NCI-H1930 (cell line): ENCODE measurements at places on chromosomes 16 and 17.

DNA sequence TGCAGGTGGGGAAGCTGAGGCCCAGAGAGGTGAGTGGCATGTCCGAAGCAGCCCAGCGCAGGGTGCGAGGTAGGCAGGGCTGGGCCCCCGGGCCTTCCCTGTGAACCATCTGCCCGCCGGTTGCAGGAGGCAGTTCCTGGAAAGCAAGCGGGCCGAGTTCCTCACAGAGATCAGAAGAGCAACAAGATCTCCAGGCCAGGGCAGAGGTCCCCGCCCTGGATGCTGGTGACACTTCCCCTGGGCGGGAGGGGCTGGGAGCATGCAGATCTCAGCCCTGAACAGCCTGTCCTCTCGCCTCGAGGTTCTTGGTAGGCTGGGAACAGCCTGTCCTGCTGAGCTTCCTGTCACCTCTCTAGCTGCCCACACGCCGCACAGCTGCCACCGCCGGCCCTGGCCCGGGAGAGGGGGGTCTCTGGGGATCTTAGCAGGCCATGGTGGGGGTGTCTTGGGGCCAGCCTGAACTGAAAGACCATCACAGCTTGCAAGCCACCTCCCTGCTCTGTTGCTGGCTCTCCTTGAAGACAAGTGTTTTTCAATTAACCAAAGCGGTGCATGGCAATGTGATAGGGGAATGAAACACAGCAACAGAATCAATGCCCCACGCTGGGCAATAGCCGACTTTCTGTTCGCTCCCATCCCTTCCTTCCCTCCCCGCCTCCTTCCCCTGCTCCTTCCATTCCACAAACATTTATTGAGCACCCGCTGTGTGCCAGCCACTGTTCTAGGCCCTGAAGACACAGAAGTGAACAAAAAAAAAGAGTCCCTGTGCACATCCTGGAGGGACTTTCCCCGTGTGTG, 31.7 kb downstream of the SOCS1 start:
- no peak for DNase-seq

DNA sequence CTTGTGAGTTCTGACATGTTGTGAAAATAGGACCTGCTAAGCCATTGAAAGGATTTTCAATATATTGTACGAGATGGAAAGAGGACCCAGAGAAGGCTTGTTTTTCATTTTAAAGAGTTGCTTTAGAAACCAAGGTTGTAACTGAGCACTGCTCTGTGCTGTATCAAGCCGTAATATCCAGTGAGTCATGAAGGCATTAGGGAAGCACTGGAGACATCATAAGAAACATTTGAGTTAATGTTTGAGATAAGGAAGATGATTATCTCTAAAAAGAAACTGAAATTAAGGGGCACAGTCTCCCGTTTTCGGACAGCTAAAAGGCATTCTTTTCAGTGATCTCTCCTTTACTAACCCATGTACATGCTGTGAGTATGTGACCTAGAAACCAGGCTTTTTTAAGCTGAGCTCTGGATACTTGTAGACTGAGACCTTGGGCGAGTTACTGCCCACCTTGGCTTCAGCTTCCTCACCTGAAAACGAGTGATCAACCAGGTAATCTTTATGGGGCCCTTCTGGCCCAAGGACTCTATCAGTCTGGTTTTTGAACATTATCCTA, 149.2 kb upstream of the TBX2 start:
- DNase-seq = no peak

DNA sequence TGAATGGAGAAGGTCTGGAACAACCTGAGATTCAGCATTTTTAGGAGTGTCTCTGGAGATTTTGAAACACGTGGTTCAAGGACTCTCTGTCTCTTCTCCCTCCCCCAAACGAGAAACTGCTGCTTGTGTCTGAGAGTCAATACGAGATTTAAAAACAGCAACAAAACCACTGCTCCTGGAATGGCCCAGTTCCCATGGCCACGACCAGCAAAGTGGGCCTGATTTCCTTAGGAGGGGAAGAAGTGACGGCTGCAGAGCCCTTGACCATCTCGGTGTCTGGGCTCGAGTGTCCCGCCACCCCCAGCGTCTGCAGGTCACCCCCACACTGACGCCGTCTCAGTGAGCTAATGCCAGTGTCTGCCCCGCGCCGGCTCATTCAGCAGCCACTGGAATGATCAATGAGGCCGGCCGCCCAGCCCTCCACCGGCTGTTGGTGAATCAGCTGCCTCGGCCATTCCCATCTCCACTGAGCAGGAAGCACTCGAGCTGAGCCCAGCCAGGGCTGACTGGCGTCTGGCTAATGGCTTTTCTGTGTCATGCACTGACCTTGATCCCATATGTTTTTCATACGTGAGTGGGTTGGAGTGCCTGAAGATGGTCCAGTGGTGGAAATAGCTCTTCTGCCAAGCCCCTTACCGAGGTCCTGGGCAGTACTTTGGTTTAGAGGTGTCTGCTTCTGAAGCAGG, 151.8 kb downstream of the PITPNC1 start:
- no peak for DNase-seq

DNA sequence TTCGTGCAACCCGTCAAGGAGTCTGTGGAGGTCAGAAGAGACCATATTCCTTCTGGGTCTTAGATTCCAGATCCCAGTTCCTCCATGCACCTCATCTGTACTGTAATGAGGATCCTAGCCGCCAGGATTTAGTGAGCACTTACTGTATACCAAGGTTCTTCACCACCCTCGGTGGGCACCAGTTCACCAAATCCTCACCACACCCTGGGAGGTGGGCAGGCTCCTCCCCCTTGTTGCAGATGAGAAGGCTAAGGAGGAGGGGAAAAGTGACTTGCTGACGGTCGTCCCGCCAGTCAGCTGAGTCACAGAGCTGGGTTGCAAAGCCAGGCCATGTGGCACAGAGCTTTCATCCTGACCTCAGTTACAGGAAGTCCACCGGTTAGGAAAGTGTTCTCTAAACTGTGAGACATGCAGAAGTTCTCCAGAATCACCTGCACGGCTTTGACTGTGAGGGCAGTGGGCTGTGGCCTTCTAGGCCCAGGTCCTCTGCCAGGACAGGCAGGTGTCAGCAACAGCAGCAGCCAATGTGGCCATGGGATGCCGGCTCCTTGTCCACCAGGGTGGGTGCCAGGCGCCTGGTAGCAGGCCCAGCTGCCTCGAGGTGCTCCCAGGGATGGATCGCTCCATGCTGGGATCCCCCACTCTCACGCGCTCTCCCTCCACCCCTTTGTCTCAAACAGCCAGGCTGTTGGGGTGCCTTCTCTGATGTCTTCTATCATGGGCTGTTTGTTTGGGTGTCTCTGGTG, 240.3 kb upstream of the GSE1 start:
- no peak for DNase-seq

DNA sequence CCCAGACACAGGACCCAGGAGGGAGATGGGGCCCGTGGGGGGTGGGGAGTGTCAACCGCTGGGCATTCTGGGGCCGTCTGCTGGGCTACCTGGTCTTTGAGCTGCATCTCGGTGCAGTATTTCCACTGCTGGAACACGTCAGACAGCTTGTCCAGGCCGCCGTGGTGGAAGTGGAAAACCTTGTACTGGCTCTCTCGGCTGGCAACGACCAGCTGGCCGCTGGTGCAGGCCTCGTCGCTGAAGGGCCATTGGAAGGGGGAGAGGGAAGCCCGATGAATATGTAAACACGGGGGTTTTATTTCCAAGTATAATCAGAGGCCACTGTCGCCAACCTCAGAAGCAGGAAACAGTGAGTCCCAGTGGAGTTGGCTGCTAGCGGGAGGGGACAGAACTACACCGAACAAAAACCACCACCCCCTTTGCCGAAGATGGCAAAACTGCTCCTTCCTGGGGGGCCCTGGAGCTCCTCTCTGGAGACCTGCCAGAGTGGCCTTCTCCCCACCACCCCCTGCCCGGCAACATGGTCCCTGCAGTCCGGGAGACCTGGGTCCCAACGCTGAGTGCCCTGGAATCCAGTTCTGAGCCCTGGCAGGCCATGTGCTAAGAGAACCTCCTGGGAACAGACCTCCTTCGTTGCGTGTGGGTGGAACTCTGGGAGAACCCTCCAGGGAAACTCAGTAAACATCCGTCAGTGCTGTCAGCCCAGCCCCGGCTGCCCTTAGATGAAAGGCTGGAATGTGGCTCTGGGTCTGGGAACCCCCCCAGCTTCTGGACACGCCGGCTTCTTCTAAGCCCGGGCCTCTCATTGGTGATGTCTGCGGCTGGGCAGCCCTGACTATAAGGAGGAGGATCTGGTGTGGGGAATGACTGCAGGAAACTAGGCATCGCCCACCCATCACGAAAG, 84.1 kb downstream of the TBC1D16 start:
- no peak for DNase-seq

GRCh38 chr16:19912455-19913339, 28.0 kb upstream of the GPRC5B start:
- no peak for DNase-seq

- no peak for DNase-seq
Observed at GRCh38 chr17:53527473-53527872, 295.3 kb upstream of the KIF2B start.

GRCh38 chr16:84354306-84354705, 14.0 kb upstream of the ATP2C2 start:
- no peak for DNase-seq
